ENCODE measurements at places on chromosomes 11 and 22.

- DNase-seq: no peak
Observed at GRCh38 chr11:125512106-125512505, 16.0 kb upstream of the FEZ1 start.

DNA sequence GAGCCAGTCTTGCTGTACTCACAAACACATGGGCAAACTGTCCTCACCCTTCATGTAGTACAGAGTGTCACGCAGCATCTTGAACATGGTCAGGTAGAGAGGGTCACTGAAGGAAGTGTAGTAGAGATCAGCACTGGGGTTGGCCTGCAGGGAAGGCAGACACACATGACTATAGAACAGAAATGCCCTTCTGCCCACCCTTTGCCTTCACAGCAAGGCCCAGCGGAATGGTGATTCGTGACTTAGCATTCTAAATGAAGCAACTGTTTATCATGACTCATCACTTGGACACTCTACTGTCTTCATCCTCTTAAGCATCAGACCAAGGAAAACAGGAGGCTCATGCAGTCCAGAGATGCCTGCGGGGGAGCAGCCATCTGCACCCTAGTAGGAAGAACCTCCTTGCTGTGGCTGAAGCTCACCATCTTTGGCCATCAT, 33.4 kb downstream of the SERPIND1 start:
- no peak for DNase-seq

DNA sequence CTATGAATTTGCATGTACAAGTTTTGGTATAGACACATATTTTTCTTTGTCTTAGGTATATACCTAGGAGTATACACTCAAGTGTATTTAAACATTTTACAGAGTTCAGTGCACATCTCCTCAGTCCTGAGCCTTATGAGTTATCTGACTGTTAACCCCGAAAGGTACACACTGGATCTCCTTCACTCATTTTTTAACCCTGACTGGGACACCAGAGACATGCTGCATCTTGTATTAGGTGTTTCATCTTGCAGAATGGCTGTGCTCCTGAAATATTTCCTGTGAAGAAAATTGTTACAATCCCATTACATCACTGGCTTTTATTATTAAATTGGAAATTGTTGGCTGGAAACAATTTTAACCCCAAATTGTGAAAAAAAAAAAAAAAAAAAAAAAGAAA, 15.3 kb downstream of the PARVA start:
- no peak for DNase-seq

DNA sequence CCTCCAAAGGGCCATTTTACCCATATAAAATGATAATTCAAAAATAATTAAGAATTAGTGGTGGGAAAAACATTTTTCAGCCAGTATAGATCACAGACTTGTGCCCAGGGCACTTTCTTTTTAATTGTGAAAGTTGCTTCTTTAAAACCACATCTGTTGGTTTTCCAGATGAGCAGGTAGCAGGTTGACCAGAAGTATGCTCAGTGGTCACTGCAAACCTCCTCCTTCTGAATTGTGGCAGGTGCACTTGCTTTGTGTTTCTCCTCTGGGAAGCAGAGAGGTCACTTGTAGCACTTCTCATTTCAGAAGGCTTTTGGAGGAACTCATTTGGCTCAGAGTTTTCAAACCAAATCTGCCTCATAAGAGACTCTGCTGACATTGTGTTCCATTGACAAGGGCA, 24.6 kb upstream of the CWF19L2 start:
- DNase-seq: no peak

DNA sequence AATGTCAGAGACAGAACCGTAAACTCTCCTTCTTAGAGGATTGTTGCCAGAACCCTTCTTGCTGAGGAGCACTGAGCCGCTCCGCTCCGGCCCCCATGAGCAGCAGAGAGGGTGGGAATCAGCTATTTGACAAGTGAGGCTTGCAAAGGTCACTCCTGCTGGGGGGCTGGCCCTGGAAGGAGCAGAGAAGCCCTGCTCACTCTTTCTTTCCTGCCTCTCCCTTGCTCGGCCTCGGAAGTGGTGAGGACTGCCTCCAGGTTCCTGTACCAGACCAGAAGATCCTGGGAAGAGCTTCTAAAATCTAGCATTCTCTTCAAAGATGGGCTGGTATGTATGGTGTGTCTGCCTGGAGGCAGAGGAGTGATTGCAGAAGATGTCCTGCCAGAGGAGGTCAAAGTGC, 168.6 kb upstream of the NECTIN1 start:
- DNase-seq: no peak
